Activated CD8-positive, alpha-beta memory T cell treated with anti-CD3 and anti-CD28 coated beads for 48 hours (primary cell): ENCODE measurements at places on chromosomes 4 and X.

GRCh38 chrX:106917830-106918500 lies 2.2 kb upstream of the CLDN2 start:
- no peak for DNase-seq

GRCh38 chr4:10121568-10122208 lies 5.1 kb upstream of the WDR1 start:
- no peak for DNase-seq

- DNase-seq, result no peak
These were observed 20.0 kb downstream of the PCGF3 start for GRCh38 chr4:725391-726234.

DNA sequence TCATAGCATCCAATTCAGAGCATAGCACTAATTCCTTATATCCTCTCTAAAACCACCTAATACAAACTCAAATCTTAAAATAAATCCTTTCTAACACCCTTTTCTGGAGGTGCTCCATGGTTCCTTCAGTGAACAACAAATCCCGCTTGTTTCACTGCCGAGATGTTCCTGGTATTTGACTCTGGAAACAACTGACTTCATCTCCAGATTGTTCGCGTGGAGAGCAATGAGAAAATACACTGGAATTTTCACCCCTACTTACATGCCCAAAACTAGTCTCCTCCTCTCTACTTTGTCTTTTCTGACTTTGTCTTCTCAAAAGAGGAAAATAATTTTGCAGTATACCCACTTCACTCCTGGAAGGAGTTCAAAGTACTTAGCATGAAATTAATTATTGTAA lies 129.0 kb downstream of the PLS3 start:
- no peak for DNase-seq

GRCh38 chr4:86569103-86569870 lies 24.8 kb upstream of the PTPN13 start:
- no peak for DNase-seq

- DNase-seq, result no peak
These were observed 67.8 kb upstream of the SORBS2 start for GRCh38 chr4:185879666-185880312.
